ENCODE measurements at places on chromosomes 1 and 21.

GRCh38 chr21:33847588-33848248 is 67.9 kb downstream of the ATP5PO start:
- no peak for DNase-seq

DNA sequence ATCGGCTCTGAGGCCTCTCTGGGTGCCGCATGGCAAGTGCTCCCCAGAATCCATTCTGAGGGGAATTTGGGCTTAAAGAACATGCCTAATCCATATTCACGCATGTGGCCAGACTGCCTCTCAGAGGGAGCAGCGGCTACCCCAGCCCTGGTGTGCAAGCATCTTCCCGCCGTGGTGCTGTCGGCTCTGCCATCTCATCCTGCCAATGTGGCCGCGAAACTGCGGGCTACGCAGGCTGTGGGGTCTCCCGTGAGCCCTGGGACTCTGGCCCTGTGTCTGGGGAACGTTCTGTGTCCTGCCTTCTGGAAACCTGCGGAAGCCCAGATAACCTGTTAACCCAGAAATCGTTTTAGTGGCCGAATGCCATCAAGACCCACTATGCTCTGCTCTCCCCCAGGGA is 60.7 kb downstream of the SLC19A1 start:
- DNase-seq, result no peak

DNA sequence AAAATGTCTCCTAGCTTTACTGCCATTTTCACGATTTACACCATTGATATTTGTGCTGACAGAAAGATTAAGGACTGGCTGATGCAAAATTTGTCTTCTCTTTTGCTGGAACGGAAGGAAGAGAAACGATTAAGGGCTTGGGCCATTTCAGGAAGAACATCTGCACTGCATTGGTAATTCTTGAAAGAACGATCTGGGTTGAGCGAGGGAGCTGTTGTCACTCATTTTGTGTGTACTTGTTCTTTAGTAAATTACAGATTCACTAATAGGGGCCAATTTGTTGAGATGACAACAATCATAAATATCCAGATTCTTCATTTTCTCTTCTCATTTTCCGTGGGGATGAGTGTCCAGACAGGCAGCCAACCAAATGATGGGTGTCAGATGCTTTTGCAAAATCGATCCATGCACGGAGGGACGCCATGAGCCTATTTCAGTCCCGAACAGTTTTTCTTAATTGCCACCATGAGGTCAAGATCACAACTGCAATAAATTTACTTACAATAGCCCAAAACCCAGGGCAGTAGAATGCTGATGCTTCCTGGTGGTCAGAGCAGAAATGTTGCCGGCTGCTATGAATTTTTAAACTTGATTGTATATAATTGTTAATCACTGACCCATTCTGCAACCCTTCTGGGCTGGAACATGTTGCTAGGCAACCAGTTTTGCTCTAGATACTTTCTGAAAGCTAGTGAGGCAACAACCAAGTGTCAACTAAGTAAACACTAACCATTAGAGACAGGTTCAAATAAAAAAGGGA is 132.4 kb upstream of the TIAM1 start:
- no peak for DNase-seq

DNA sequence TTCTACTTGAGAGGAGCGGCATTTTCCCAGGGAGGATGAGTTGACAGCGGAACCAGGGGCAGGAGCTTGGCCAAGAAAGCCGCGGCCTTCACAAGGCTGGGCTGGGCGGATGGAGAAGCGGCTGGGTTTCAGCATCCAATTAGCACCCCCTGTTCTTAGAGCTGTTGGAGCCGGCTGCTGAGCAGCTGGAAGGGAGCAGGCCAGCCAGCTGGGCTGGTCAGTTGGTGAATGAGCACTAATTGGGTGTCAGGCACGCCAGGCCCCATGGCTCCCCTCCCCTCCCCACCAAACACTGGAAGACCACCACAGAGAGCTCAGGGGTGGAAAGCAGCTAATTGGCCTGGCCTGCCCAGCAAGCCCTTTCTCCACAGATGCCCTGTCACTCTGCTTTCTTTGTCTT is 245.6 kb downstream of the RRAGC start:
- no peak for DNase-seq

DNA sequence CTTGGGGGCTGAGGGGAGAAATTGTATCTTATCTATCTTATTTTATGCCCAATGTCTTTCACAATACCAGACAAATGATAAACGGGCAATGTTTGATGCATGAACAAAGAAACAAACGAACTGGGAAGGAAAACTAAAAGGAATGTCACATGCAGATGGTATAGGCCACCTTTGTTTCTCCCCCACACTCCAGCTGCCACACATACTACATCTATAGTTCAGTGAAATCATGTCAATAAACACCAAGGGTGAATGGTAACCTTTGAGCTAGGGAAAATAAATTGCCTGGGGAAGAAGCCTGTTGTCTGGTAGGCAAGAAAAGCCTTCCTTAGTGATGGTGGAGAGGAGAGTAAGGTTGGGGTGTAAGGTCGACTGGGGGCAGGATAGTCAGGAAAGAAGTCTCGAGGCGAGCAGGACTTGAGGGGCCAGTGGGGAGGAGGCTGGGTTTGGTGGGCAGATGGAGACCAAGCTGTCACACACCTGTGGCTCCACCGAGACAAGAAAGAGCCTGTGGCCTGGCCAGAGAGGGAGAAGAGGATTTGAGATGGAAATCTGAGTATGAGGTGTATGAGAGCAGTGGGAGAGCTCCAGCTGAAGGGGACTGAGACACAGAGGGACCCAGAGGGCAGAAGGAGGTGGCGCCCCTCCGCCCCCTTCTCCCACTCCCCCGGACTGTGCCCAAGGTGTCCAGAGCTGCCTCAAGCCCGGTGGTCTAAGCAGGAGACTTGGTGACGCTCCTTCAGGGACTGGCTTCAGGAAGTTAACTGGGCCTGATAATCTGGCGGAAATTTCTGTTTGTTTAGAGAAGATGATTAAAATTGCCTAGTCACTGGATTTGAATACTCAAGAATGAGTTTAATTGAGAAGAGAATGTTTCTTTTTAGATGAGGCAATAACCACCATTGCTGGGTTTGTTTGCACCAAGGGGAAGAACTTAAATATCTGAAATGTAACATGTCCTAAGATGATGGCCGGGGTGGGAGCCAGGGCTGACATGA is 37.3 kb downstream of the ATF3 start:
- DNase-seq, result no peak

- DNase-seq, result no peak
Observed at GRCh38 chr1:68180441-68181164, 51.7 kb downstream of the WLS start.

DNA sequence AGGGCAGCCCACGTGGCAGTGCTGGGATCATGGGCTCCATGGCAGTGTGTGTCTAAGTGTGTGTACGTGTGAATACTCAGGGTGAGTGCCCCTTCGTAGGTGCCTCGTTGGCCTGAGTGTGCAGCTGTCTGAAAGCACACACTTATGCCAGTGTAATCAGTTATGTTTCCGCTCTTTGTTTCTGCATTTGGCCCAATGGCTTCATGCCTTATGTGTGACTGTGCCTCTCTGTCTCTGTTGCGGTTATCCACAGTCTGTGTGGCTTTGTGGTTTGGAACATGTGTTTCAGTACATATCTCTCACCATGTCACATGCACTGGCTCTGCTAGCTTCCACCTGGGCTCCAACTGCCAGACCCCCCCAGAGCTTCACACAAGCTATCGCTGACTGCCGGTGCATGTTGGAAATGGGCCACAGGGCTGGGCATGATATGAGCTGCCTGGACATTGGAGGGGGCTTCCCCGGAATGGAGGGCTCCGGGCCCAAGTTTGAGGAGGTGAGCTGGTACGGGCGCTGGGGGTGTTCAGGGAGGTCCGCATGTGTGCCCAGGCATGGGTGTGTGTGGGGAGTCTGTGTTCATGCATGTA is 70.3 kb upstream of the TINAGL1 start:
- DNase-seq, result no peak

GRCh38 chr1:184734980-184735379 is 19.7 kb downstream of the EDEM3 start:
- no peak for DNase-seq

DNA sequence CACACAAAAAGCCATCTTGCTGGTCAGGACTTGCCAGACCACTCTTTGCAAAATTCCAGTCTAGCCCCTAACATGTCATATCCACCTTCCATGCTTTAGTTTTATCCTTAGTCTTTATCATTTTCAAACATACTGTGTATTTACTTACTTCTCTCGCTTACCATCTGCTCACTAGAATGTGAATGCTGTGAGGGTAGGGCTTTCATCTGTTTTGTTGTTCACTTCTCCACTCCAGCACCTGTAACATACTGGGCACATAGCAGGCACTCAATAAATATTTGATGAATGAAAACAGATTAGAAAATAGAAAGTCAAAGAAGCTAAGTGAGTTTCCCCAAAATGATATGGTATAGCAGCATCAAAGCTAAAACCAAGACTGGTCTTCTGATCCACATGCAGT is 79.9 kb downstream of the OLFML2B start:
- DNase-seq, result no peak

DNA sequence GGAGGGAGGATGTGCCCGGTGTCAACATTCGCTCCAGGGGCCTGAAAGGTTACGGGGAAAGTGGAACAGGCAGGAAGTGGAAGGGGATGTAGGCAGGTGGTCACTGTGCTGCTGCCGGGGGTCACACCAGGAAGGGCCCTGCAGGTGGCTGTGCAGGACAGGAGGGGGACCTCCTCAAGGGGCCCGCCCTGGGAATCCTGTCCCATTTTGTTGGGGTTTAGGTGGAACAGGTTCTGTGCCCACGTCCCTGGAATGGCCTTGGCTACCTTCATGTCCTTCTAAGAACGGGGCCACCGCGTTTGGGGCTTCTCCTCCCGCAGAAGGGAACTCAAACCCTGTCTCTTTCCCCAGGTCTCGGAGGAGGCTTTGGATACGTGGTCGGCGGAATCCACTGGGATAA is 11.9 kb downstream of the SLC45A1 start:
- no peak for DNase-seq

- no peak for DNase-seq
Observed at GRCh38 chr21:28627261-28627660, 365.4 kb downstream of the LTN1 start.

- DNase-seq, result no peak
Observed at GRCh38 chr21:18002393-18002792, 183.2 kb upstream of the C21orf91 start.

DNA sequence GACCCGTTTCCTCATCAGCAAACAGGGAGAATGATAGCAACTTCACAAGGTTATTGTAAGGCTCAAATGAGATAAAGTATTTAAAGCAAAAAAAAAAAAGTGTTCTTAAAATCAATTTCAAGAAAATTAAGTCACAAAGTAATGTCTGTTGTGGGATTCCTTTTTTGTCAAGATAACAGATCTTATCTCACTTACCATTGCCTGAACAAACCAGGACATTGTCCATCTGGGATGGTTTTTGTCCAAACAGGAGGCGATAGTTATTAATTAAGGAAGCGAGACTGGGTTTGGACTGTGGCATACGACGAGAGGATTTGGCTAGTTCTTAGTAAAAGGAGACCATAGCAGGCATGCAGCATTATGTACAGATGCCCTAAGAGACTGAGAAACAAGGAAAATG is 458.4 kb downstream of the SMYD3 start:
- DNase-seq, result no peak

- no peak for DNase-seq
Observed at GRCh38 chr21:42539931-42540343, 26.3 kb downstream of the SLC37A1 start.

DNA sequence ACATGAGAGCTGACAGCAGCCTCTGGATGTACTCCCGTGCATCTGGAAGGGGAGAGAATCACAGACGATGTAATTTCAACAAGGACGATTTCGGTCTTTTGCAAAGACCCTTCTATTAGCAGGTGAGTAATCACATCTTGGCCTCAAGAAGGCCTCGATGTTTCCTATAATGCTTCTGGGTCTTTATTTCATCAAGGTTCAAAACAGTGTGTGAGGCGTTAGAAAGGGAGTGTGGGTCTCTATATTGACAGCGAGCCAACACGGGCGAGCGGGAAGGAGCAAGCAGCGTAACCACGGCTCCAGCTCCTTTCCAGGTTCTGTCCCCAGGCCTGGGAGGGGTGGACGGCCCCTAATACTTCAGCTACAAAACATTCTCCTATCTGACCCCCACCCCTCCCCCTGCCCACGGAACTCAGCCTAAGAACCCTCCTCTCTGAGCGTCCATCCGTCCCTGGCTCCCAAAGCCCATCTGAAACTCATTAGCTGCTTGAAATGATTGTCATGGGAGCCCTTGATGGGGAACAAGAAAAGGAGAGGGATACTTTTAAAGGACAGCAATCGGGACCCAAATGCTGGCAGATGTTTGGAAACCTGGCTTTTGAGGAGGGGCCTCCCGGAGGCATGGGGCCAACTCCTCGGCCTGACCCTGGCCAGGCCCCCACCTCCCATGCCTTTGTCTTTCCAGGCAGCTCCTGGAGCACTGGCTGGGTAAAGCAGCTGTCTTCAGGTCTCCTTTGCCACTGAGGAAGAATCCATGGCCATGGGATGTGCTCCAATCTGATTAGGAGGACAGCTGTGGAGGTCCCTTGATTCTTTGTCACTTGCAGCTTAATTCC is 250.8 kb downstream of the FOXD2 start:
- no peak for DNase-seq

- DNase-seq, result no peak
Observed at GRCh38 chr1:198755715-198756114, 116.9 kb downstream of the PTPRC start.

DNA sequence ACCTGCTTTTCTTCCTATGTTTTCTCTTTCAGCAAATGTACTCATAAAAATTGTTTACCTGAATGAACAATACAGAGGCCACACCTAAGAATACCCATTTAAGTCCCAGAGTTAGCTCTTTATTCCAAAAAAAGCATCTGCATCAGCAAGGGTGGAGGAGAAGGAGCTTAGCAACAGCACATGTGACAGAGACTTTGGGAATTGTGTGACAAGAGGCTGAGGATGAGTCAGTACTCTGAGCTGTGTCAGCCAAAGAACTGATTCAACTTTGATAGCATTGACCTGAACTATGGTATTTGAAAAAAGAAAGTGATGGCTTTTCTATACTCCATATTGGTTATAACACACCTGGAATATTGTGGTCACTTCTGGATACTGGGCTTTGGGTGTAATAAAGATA is 162.7 kb downstream of the ZNF648 start:
- DNase-seq, result no peak

GRCh38 chr1:48229317-48229716 is 6.8 kb downstream of the SLC5A9 start:
- no peak for DNase-seq

- DNase-seq, result no peak
Observed at GRCh38 chr1:118504221-118504644, 319.2 kb upstream of the SPAG17 start.

DNA sequence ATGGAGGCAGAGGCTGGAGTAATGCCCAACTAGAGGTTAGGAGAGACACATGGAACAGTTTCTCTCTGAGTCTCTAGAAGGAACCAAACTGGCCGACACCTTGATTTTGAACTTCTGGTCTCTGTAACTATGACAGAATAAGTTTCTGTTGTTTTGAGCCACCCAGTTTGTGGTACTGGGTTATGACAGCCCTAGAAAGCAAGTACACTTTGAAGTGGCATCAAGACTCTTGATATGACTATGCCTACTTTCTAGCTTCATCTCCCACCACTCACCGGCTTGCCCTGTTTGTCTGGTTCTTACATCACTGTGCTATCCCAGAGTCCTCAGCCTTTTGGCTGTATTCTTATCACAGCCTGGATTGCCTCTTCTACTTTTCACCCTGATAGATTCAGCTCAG is 230.3 kb upstream of the USP24 start:
- DNase-seq, result no peak

- no peak for DNase-seq
Observed at GRCh38 chr1:56064705-56065104, 514.7 kb downstream of the PLPP3 start.
